ENCODE measurements at places on chromosomes 2 and 18.

DNA sequence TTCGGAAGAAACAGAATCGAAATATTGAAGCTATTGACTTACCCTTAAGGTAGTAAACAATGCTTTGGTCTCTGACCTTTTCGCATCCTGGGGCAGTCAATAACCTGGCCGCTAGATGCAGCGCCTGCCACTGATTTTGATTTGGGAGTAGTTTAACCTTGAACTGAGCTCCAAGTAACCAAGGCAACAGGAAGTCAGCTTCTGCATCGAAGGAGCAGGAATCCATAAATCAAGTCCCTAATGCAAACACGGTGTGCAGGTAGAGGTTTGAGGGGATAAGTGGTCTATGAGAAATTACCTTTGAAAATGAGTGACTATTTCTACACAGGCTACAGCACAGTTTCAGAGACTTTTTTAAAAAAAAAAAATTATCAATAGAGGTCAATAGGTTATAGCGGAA, 353.5 kb downstream of the SETBP1 start:
- no peaks in the 10 kb centered on the region for H3K27me3 ChIP-seq
- no peak for DNase-seq
- no peak overlapping the region for H3K27ac ChIP-seq
- no peak overlapping the region for H3K4me3 ChIP-seq
- H3K4me1 ChIP-seq = peaks cover 9% of the 10 kb centered on the region

- no peaks in the 10 kb centered on the region for H3K4me1 ChIP-seq
- H3K27me3 ChIP-seq = peaks cover 3% of the 10 kb centered on the region
- no peak overlapping the region for H3K27ac ChIP-seq
- H3K4me3 ChIP-seq = no peak overlapping the region
These were observed 28.2 kb upstream of the ANKRD62 start for GRCh38 chr18:12065397-12065796.

- H3K27ac ChIP-seq = peak overlapping the region; percentile 94
- no peaks in the 10 kb centered on the region for H3K27me3 ChIP-seq
- H3K4me3 ChIP-seq = peak overlapping the region; percentile 93
- H3K36me3 ChIP-seq = peaks cover 10% of the 10 kb centered on the region
- H3K4me1 ChIP-seq = peaks cover 33% of the 10 kb centered on the region
These were observed 464 bp downstream of the CYBRD1 start for GRCh38 chr2:171522788-171523087.

DNA sequence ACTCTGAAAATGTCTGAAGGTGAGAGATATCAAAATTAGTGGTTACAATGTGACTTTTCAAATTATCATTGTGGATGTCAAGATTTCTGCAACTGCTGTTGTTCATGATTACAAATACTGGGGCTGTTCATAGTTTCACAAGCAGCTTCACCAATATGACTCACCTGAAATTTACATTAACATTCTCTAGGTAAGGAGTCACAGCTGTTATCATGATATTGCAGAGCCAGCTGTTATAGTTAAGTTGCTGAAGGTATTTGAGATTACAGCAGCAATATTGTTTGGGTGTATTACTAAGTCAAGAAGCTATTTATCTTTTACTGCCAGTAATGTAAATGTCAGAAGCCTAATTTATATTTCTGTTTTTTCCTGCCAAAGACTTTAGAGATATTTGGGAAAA, 140.0 kb downstream of the MC4R start:
- H3K27ac ChIP-seq = no peak overlapping the region
- DNase-seq = no peak
- H3K27me3 ChIP-seq = peaks cover 34% of the 10 kb centered on the region
- H3K4me3 ChIP-seq = no peak overlapping the region
- no peaks in the 10 kb centered on the region for H3K4me1 ChIP-seq

DNA sequence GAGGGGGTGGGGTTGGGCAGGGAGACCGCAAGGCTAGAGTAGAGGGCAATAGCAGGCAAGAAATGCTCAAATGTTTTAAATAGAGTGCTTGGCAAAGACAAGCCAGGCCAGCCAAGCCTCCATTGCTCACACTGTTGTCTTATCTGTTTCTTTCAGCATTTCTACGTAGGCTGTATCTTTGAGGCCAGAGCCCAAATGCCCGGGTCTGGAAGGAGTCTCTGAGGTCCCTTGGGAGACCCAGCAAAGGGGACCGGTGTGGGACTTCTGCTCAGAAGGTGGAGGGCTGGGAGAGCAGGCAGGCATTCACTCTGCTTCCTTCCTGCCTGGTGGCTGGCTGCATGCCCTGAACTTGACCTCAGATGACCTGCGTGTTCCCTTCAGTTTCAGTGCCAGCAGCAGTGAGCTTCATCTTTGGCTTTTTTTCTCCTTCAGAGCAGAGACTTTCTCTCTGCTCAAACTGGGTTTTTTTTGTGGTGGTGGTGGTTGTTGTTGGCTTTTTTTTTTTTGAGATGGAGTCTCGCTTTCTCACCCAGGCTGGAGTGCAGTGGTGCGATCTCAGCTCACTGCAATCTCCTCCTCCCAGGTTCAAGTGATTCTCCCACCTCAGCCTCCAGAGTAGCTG, 13.7 kb upstream of the TET3 start:
- peaks cover 16% of the 10 kb centered on the region for H3K4me1 ChIP-seq
- H3K27ac ChIP-seq = no peak overlapping the region
- H3K4me3 ChIP-seq = no peak overlapping the region
- no peaks in the 10 kb centered on the region for H3K36me3 ChIP-seq

GRCh38 chr2:110124038-110124825, 8.6 kb upstream of the MALL start:
- H3K36me3 ChIP-seq = peaks cover 1% of the 10 kb centered on the region
- H3K4me3 ChIP-seq = no peak overlapping the region
- peaks cover 2% of the 10 kb centered on the region for H3K27me3 ChIP-seq
- no peak for DNase-seq
- H3K4me1 ChIP-seq = no peaks in the 10 kb centered on the region
- no peak overlapping the region for H3K27ac ChIP-seq

GRCh38 chr18:6478121-6478520, 63.4 kb upstream of the L3MBTL4 start:
- DNase-seq = no peak
- no peak overlapping the region for H3K4me3 ChIP-seq
- peaks cover 15% of the 10 kb centered on the region for H3K27me3 ChIP-seq

DNA sequence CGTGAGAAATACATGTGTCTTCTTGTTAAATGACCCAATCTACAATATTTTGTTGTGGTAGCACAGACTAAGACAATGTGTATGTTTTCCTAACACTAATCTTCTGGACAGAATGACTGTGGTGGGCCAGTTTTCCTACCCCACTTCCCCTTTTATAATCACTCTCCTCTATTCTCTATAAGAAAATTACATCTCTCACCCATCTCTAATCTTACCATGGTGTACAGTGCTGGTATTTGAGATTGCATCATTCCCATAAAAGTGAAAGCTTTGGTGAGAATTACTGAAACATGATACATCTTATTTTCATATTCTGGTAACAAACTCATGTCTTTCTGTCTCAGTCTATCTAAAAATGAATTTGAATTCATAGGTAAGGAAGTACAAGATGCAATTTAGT, 40.5 kb downstream of the CAVIN2 start:
- H3K4me1 ChIP-seq = peaks cover 6% of the 10 kb centered on the region
- H3K27me3 ChIP-seq = no peaks in the 10 kb centered on the region
- DNase-seq = no peak
- H3K4me3 ChIP-seq = no peak overlapping the region
- no peaks in the 10 kb centered on the region for H3K36me3 ChIP-seq
- H3K27ac ChIP-seq = no peak overlapping the region

DNA sequence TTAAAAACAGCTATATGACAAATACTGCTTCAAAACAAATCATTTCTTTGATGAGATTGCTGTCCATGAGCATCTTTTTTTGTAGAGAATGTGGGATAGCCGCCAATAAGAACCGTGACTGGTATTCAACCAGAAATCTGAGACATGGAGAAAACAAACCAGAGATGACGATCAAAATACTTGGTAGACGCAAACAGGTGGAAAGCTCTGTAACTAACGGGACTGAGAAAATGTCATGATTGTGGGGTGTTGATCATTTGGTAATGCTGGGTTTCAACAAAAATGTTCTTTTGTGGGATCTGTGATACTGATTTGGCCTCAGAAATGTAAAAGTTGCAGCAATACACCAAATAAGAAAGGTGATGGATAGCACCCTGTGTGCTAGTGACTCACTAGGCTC, 364.8 kb downstream of the NYAP2 start:
- DNase-seq = no peak
- H3K27ac ChIP-seq = no peak overlapping the region

DNA sequence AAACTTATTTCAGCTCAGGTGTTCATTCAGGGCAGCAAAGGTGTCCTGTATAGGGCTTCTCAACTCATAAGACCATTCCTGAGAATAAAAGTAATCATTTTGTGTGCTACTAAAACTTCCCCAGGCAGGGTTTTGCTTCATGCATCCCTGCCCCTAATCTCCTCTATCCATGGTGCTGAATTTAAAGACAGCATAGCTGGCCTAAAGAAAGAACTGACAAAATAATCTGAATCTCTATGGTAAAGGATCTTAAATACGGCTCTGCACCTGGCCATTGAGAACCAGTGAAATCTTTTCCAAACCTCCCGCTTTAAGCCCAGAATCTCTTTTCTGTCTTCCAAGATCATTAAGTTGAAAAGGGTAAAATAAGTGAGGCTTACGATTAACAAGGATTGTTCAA, 292.1 kb upstream of the KLHL29 start:
- DNase-seq = no peak
- H3K27ac ChIP-seq = no peak overlapping the region
- no peaks in the 10 kb centered on the region for H3K36me3 ChIP-seq
- no peaks in the 10 kb centered on the region for H3K4me1 ChIP-seq

DNA sequence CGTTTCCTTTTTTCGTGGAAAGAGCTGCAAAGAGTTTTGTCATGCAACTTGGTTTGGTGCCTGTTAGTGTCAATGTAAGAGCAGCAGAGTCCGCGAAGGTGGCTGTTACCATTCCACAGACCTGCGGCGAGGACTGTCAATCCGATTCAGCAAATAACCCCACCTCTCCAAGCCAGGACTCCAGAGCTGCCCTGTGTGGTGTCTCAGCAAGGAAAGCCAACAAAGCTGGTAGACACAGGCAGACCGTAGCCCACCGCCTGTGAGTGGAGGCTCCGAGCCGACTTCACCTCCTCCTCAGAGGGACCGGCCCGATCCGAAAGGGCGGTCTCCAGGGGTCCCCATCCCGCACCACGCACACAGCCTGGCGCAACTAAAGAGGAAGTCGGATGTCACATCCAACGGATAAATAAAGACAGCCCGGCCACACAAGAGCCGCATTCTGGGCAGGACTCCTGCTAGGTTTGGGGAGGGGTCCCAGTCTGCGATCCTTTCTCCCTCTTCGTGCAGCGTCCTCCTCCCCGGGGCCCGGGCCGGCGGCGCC, 819 bp downstream of the ANKRD44 start:
- H3K4me3 ChIP-seq = peak overlapping the region; percentile 89
- H3K27ac ChIP-seq = peak overlapping the region; percentile 81
- peaks cover 4% of the 10 kb centered on the region for H3K27me3 ChIP-seq
- no peaks in the 10 kb centered on the region for H3K36me3 ChIP-seq

DNA sequence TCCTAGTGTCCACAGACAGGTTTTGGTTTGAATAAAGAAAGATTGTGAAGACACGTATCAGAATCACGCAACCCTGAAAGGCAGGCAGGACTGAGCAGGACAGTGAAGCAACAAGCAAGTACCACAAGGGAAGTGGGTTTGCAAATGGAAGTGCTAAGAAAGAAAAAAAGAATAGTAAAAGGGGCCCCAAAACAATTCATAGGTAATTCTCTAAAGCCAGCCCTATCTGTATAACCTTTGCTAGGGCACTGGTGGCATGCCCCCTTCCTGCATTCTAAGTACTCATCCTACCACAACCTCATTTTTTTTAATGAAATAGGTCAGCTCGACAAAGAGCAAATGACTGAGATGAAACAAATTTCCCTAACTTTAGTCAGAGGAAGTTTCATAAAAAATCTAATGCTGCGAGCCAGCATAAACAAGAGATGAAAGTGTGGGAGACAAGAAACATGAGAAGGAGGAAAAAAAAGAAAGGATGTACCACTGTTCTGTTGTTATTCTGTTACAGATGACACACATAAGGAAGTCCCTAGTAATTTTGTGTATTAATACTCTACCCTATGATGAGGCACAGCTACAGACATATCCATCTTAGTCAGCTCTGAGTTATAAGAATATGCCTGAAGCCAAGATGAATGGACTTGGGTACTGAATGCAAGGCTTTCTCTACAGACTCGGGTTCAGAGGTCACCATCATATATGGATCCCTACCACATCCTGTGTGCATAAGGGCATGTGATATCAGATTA, 32.2 kb downstream of the IKZF2 start:
- H3K4me3 ChIP-seq = peak overlapping the region; percentile 3
- H3K27me3 ChIP-seq = no peaks in the 10 kb centered on the region
- DNase-seq = no peak
- H3K36me3 ChIP-seq = no peaks in the 10 kb centered on the region

DNA sequence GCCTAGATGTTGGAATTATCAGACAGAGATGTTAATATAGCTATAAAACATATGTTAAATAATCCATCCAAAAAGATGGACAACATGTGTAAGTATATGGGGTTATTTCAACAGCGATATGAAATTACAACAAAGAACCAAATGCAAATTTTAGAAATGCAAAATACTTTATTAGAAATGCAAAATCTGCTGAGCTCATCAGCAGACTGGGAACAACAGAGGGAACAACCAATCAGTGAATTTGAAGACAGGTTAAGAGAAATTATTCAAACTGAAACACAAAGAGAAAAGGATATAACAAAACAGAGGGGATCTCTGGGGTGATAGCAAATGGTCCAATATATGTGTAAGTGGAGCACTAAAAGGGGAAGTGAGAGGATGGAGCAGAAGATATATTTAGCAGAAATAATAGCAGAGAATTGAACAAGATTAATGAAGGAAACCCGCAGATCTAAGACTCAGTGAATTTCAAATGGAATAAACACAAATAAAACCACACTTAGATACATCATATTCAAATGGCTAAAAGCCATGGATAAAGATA, 13.5 kb upstream of the HS6ST1 start:
- peaks cover 13% of the 10 kb centered on the region for H3K36me3 ChIP-seq
- H3K4me3 ChIP-seq = no peak overlapping the region
- no peaks in the 10 kb centered on the region for H3K27me3 ChIP-seq
- no peak for DNase-seq
- peaks cover 3% of the 10 kb centered on the region for H3K4me1 ChIP-seq

DNA sequence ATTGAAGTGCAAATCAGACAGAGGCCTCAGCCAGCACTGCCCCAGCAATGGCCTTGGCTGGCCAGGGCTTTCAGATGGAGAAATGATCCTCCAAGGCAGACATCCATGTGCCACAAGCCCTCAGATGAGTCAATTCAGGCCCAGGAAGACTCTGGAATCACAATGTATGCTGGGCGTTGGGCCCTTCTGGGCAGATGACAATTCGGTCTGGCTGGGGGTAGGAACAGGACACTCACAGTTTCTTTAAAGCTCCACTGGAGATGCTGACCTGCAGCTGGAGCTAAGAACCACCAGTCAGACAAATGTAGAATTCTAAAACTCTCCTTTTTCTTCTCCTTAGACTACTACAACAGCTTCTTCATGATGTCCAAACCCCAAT, 7.1 kb upstream of the CRYGC start:
- no peaks in the 10 kb centered on the region for H3K27me3 ChIP-seq
- H3K4me1 ChIP-seq = no peaks in the 10 kb centered on the region
- no peak overlapping the region for H3K4me3 ChIP-seq
- DNase-seq = no peak
- H3K27ac ChIP-seq = no peak overlapping the region
- no peaks in the 10 kb centered on the region for H3K36me3 ChIP-seq
